Bronchial epithelial cell (primary cell): ENCODE measurements at places on chromosomes 3 and 15.

DNA sequence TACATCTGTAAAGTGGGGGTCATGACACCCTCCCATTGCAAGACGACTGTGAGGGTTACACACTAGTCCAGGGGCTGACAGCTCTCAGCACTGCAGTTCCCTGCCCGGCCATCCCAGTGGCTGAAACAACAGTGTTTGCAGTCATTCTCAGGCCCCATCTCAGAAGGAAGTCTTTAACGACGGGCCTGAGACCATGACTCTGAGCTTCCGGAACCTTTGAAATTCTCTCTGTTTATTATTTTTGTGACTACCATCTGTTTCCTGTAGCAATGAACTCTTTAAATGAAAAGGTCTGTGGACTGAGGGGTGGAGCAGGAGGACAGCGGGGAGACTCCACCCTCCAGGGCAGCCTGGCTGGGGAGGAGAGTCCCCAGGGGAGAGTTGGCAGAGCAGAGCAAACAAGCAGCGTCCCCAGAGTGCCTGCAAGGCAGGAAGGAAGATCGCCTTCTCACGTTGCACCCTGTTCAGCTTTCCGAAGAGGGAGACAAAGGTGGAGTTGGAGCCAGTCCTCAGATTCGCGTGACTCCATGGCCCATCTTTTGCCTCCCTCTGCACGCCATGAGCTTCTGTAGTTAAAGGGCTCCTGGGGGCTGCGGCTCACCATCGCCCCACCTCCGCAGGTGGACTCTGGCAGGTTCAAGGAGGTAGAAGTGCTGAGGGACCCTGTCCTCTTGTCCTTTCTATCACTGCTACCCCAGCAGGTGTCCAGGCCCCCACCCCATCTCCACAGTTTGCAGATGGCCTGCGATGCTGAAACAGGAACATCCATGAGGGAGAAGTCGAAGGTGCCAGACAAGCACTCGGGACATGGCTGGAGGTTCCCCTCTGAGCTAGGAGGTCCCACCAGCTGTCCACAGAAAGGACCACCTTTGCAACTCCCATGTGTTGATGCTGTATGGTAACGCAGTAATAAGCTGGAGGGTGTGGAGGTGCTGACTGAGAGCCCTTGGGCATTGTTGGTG is 525.8 kb upstream of the PROK2 start:
- no peak for DNase-seq

DNA sequence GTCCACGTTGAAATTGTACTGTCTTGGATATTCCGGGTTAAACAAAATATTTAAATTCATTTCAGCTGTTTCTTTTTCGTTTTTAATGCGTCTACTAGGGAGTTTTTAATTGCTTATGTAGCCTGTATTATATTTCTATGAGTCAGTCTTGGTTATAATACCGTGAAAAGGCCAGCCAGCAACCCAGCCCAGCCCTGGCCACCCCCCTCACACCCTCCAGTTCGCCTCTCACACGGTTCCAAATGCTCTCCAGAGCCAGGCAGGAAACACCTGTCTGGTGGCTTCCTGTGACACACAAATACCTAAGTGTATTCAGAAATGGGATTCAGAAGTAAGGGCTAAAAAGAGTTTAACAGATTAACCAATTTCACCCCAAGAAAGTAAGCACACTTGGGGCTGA is 4.4 kb downstream of the SH3BP5 start:
- peak; percentile 63 for DNase-seq

- DNase-seq = no peak
These were observed 67.7 kb upstream of the BNC1 start for GRCh38 chr15:83352119-83352518.

DNA sequence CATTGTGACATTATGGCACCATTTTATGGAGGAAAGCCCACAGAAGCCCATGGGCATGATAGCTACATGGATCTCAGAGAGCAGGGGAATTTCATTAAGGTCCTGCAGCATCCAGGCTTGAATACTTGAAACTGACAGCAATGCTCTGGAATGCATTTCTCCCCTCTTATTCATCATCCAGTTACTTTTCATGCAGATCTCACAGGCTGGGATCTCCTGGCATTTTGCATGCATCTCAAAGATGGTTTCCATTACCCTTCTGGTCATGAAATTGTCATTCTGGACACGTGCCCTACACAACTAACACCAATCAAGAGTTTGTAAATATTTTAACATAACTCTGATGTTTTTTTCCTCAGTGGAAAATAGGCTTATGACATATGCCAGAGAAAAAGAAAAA is 32.4 kb downstream of the VGLL3 start:
- no peak for DNase-seq

- DNase-seq = no peak
These were observed 45.8 kb downstream of the PDE8A start for GRCh38 chr15:85027421-85027820.

GRCh38 chr3:159488602-159489001 is 500.0 kb upstream of the IL12A start:
- DNase-seq = no peak

DNA sequence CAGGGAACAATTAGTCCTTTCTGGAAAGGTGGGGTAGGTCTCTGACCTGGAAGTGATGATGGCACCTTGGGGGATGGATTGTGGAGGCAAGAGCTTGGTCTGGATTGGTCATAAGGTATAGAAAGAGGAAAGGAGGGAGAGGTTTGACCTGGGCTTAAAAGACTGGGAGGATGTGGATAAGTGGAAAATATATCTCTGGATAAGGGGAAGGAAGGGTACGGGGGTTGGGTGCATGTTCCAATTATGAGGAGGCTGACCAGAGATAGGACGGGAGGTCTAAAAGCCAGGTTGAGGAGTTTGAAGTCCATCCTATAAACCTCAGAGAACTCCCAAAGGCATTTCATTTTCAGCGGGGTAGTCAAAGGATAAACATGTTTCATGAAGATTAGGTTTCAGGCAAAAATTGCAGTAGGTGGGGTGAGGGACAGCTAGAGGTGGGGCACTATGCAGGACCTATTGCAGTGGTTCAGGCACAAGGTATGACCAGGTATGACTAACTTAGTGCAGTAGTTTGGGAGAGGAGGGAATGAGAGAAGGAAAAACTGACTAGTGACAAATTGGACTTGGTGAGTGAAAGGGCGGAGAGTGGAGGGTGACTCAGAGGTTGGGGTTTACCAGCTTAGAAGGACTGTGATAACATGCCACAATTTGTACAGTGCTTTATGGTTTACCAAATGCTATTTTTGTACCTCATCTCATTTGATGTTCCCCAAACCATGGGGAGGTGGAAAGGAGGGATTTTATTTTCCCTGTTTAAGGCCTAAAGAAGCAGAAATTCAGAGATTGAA is 10.7 kb downstream of the PDE8A start:
- DNase-seq = peak; percentile 98

DNA sequence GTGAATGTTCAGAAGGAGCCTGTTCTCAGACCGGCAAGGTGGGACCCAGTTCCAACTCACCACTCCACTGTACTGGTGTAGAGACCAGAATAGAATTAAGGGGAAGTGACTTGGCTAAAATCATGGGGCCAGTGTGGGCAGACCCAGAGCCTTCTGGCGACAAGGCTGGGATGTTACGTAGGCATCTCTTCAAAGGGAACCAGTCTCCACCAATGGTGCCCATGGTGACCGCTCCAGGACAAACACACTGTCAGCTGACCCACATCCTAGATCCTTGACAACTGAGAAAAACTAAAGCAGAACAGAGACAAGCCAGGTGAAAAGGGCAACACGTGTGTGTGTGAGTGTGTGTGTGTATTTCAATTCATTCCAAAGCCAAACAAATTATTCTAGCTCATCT is 321.7 kb upstream of the FRG2C start:
- no peak for DNase-seq

- no peak for DNase-seq
These were observed 8.3 kb downstream of the DAPK2 start for GRCh38 chr15:64037966-64038365.

DNA sequence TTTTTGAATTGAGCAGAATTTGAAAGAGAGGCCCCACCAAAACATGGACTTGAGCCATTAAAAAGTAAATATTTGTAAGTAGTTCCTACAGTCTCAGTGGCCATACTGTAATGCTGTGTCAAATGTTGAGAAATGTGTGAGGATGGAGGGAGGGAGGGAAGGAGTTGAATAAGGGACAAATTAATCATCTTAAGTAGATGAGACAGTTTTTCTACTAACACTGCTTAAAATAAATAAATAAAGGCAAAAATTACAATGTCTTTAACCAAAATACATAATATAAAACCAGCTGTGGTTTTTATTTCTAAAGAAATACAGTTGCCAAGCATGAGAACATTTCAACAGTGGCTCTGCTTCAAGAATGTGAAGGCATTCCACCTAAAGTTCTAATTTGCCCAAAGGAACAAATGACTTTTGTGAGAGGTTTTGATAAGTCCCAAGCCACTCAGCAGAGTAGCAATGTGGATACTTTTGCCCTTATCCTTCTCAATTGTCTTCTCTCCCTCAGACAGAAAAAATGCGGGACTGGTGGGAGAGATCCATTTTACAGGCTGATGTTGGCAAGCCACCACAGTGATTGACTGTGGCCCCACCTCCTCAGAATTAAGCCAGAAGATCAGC is 427.0 kb upstream of the RARB start:
- DNase-seq = no peak

DNA sequence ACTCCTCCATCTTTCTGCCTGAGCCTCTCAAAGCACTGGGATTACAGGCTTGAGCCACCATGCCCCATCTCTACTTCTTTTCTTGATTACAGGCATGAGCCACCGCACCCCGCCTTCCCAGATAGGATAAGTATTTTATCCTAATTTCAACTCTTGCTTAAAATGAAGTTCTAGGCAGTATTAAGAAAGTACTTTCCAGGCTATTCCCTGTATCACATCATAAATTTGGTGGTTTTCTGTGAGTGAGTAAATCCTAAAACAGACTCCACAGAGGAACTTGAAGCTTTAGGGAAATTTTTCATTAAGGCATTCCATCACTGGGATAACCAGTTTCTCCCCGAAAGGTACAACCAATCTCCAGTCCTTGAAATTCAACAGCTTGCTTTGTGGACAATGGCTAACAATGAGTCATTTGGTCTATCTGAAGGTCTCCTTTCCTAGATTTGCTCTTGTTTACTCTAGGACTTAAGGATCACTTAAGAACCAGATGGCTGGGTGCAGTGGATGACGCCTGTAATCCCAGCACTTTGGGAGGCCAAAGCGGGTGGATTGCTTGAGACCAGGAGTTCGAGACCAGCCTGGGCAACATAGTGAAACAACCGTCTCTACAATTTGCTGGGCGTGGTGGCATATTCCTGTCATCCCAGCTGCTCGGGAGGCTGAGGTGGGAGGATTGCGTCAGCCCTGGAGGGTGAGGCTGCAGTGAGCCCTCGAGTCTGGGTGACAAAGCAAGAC is 49.7 kb upstream of the SKIL start:
- peak; percentile 89 for DNase-seq

DNA sequence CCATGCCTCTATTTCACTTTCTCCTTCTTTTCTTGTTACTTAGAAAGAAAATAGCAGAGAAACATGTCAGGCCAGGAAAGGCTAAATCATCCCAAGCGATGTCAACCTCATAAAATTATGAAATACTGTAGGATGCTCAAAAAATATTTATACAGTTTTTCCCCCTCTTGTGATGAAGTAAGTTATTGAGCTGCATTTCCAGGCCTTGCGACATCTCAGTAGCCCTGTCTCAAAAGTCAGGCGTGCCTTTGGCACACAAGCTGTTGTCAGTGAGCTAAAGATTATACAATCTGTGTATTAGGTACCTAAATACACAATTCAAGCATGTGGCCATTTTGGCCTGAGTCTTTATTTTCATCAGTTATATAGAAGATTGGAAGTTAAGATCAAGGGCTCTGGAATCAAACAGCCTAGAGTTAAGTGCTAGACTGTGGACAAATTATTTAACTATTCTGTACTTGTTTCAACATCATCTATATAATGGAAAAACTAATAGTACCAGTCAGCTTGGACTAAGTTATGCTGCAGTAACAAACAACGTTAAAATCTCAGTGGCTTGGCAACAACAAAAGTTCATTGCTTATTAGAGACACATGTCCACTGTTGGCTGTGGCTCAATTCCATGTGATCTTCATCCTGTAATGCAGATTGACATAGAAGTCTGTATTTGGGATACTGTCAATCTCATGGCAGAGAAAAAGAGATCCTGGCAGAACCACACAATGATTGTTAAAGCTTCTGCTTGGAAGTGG is 406.4 kb upstream of the PROK2 start:
- DNase-seq = no peak

DNA sequence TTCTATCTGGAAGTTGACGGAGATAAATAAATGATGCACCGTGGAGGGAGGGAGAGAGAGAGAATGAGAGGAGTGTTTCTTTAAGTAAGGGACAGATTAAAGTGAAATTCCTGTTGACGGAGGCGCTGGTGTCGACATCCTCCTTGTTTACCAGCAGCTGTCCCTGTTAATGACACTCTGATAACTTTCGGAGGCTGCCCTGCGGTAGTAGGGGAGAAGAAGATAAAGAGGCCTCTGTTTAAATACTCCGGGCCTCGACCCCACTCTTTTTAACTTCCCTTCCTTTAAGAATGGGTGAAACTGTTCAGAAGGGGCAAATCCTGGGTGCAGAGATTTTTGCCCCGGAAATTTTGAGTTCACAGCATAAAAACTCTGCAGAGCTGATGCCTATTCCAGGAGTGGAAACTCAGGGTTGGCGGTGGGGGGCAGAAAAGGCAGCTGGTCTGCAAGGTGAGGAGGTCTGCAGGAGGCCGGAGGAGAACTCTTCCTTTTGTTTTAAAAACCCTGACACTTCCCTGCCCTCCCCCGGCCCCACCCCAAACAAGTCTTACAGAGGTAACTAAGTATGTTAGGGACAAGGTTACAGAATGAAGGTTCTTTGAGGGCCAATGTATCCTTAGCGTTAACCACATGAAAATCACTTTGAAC is 276.6 kb upstream of the NR2F2 start:
- no peak for DNase-seq

DNA sequence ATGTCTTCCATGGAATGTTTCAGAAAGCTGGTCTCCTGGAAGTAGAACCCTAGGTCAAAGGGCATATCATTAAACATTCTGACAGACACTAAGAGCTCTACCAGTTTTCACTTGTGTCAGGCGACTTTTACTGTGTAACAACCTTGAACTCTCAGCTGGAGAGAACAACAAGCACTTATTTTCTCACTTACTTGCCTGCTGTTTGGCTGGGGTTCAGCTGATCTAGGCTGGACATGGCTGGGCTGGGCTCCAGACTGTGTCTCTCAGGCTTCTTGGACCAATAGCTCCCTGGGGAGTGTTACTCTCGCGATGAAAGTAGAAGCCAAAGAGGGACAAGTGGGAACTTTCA is 527.3 kb downstream of the SHQ1 start:
- DNase-seq = no peak

DNA sequence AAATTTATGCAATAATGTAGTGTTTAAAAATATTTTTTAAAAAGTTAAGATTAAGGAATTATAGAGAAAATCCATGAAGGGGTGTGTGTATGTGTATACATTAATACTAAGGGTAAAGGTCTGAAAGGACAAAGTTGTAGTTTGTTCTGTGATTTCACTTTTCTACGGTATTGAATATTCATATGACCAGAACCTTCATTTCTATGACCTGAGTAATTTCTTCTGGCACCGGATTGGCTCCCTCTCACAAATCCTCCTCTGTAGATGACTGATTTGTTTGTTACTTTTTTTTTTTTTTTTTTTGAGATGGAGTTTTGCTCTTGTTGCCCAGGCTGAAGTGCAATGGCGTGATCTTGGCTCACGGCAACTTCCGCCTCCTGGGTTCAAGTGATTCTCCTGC is 20.9 kb downstream of the GMPS start:
- DNase-seq = no peak

GRCh38 chr3:11662392-11662990 is 18.8 kb upstream of the VGLL4 start:
- peak; percentile 29 for DNase-seq

GRCh38 chr3:179236669-179237301 is 14.1 kb downstream of the KCNMB3 start:
- DNase-seq = no peak

GRCh38 chr3:11820531-11821041 is 26.1 kb downstream of the TAMM41 start:
- DNase-seq = no peak

GRCh38 chr15:93495799-93496637 is 407.0 kb upstream of the RGMA start:
- DNase-seq = peak; percentile 74
